ENCODE measurements at places on chromosomes 7 and 10.

DNA sequence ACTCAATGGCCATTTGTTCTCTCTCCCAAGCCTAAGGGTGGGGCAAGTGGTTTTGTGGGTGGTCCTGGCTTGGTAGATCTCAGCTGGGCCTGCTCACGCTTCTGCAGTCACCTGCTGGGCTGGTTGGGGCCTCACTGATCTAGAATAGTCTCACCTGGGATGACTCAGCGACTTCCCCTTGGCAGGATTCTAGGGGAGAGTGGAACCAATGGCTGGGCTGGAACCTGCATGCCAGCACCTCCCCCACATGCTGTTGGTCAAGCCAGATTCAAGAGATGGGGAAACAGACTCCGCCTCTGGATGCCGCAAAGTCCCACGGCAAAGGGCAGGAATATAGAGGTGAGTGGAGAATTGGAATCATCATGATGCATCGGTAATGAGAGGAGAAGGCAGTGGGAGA lies 292.9 kb upstream of the NPVF start:
- no peak for DNase-seq

DNA sequence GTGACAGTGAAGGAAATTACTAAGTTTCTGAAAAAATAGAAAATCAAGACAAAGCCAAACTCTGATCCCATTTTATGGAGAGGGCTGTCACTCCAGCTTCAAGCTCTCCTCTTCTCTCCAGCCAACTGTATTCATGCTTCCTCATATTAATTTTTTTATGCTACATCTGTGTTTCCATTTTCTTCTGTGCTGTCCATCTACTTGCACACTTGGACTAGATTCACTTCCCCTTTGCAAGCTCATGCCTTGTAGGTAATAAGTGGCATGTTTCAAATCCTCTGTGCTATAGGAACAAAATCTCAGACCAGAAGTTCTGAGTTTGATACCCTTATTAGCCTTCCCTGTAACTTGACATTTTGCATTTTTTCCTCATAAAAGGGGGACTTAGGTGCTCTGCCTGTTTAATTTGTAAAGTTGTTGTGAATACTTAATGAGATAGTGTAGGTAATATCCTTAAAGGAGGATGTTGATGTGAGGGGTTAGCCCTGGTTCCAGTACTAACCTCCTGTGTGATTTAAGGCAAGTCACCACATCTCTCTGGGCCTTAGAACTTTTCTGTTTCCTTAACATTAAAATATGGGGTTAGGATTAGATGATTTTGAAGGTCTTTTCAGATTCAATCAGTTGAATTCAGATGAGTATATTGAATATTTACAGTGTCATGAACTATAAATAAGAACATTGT lies 358.8 kb downstream of the BBS9 start:
- DNase-seq, result no peak

DNA sequence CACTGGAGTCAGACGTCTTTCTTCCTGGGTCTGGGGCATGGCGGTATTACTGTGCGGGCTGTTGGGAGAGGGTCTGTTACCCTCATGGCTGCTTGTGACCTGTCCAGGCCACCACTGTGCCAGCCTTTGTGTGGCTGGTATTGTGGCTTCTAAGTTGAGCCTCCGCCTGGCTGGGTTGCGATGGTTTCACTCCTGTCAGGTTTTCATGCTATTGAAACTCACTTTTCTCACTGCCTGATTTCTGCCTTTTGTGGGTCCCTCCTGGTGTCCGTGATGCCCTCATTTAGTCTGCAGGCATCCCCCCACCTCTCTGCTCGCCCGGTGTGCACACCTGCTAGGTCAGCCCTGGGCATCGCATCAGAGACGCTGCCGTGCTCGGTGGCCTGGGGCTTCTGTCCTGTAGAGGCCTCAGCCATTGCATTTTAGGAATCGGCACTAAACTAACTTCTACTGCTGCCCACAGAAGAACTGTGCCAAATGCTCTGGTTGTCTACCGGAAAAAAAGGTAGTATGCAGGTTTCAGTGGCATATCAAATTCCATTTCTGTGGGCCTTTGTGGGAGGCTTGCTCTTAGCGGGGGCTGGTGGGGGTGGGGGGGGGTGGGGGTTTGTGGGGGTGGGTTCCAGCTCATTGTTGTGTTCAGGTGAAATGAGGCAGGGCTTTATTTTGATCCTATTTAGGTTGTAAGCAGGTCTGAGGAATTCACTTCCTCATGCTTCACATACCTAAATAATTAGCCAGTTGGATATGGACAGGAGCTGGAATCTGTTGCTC lies 64.3 kb downstream of the MGMT start:
- peak; percentile 65 for DNase-seq

DNA sequence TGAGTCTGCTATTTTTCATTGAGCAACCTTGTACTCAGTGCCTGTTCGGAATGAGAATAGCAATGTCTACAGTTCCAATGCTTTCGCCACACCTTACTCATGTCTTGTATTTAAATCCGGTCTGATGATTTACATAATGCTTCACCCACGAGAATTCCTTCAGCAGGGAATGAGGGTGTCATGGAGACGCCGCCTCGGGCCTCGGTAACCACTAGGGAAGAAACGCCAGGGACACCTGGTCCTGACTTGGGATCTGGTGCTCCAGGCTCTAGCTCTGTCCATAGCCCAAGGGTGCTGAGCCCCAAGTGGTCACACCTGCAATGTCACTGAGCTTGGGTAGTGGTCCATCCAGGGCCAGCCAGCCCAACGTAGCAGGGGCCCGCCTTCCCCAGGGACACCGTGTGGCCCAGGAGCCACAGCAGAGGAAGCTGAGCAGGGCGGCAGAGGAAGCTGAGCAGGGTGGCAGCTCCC lies 37.4 kb downstream of the PRKAG2 start:
- no peak for DNase-seq

DNA sequence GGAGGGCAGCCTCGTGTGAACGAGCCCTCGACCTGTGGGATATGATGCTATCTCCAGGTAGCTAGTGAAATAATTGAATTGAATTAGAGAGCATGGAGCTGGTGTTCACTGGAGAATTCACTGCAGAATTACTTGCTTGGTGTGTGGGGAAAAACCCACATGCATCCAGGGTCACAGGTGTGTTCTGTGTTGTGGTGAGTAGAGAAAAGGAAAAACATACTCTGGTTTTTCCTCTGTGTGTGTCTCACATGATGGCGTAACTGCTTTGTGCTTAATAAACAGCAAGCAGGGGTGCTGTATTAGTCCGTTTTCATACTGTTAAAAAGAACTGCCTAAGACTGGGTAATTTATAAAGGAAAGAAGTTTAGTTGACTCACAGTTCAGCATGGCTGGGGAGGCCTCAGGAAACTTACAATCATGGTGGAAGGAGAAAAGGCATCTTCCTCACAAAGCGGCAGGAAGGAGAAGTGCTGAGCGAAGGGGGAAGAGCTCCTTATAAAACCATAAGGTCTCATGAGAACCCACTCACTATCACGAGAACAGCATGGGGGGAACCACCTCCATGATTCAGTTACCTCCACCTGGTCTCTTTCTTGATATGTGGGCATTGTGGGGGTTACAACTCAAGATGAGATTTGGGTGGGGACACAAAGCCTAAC lies 62.6 kb downstream of the TACR2 start:
- DNase-seq, result no peak

DNA sequence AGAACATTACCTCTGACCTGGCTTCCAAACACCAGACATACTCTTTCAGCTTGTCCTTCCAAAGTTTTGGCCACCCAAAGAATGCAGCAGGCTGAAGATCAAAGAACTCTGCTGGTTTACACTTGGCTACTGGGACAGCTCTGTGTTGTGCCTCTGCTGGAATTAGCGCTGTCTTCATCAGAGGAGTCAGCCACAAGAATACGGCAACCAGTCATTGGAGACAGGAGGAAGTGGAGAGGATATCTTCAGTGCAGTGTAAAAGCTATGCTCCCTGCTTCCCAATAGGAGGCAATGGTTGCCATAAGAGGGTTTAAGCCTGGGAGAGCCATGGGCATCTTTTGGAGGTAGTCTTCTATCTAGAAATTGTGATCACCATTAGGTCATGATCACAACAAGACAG lies 126.7 kb upstream of the WNT16 start:
- DNase-seq, result no peak

Measured in fibroblast of pulmonary artery (primary cell).